BE2C (cell line): ENCODE measurements at places on chromosomes 13 and 19.
A peak's percentile ranks its signal among the peaks of the same experiment; 100 is the strongest.

DNA sequence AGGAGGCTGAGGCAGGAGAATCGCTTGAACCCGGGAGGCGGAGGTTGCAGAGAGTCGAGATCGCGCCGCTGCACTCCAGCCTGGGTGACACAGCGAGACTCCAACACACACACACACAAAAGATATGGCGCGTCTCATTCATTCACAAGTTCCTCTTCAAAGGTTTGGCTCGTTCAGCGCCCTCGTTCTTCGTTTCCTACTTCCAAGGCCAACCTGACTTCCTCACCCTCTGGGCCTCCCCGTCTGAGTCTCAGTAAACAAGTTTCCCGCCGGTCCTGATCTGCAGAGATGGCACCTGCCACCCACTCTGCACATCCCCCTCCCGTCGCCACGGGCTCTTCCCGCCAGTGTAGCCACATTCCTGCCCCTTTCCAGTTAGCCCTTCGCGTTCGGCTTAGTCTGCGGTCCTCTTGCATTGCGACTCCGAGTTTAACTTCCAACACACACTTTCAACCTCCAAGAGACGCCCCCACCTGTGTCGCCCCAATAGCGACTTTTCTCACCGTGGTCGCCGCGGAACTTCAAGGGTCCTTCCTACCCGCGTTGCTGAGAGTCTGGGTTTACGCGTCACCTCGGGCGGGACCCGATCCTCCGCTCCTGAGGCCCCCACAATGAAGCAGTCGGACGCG is 1.3 kb upstream of the BSG start:
- DNase-seq = peak; percentile 41

- no peak for DNase-seq
Observed at GRCh38 chr19:56969156-56969555, 128.6 kb upstream of the PEG3 start.

DNA sequence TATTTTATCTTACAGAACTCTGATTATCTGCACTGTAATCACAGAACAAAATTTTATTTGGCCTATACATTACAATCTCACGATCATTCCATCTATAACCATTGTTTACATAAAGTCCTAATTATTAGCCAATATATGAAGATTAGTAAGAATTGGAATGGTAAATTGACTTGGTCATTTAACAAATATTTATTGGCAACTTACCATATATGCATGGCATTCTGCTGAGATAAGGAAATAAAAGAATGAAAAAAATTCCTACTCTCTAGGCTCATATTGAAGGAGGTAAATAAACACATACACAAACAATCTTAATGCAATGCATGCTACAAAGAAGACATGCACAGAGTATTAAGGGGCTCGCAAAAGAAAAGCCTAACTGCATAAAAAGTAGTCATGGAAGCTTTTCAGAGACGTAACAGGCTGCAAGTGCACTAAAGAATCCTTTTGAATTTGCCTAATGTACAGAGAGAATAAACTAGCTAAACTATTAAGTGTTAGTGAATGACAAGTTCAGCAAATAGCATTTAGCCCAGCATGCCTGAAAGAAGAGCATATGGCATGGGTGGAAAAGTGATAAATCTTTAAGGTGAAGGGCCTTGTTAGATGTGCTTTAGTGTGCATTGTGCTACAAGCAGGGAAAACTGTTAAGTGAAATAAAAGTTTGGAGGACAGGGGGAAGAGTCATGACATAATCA is 1131.1 kb downstream of the PCDH9 start:
- no peak for DNase-seq

DNA sequence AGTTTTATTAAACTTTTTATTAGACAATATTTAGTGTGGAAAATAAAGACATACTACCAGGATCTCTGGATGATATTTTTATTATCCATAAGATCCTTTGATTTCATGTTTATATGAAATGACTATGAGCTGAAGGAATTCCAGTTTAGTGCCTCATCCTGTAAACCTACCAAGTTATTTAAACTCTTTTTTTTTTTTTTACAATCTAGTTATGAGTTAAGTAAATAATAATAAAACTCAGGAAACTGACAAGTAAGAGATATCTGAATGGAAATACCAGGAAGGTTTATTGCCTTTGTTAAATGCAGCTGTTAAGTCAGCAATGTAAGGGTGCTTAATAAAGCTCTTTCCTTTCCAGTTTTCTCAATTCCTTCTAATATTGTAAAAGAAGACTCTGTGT is 53.9 kb downstream of the RXFP2 start:
- DNase-seq = no peak

DNA sequence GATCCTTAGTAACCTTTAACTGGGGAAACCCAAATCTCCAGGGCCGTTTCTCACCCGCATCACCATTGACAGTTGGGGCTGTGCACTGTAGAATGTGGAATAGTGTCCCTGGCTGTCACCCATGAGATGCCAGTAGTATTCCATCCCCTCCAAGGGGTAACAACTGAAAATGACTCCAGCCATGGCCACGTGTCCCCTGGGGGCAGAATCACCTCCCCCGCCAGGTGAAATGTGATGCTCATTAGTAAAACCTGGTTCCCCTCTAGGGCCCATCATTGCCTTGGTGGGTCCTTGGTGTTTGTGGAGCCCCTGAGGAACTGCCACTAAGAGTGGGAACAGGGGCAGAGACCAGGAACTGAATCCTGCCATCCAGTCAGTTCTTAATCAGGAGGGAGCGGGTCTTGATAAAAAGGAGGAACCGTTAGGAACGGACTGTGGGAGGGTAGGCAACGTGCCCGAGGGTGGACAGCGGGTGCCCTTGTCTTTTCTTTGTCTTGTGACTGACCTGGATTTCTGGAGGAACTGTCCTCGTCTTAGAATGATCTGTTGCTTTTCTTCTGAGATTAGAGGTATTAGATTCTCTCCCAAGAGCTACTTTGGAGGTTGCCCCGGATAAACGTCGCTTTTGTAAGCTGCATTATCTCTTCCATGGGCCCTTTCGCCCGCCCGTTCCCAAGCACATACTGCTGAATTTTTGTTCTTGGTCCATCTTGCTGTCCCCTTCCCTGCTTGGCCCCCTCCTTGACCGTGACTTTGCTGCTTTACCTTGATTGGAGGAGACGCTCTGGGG is 3.5 kb downstream of the MYO9B start:
- no peak for DNase-seq

GRCh38 chr13:81394640-81395039 is 1053.7 kb upstream of the SPRY2 start:
- no peak for DNase-seq

DNA sequence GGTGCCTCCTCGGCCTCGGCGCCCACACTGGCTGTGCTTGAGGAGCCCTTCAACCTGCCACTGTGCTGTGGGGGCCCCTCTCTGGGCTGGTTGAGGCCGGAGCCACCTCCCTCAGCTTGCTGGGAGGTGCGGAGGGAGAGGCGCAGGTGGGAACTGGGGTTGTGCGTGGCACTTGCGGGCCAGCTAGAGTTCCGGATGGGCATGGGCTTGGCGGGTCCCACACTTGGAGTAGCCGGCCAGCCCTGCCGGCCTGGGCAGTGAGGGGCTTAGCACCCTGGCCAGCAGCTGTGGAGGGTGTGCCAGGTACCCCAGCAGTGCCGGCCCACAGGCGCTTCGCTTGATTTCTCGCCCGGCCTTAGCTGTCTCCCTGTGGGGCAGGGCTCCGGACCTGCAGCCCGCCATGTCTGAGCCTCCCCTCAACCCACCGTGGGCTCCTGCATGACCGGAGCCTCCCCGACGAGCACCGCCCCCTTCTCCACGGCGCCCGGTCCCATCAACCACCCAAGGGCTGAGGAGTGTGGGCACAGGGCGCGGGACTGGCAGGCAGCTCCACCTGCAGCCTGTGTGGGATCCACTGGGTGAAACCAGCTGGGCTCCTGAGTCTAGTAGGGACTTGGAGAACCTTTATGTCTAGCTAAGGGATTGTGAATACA is 723.8 kb downstream of the DIAPH3 start:
- DNase-seq = no peak

- DNase-seq = peak; percentile 97
Observed at GRCh38 chr19:50330365-50331078, 1.3 kb upstream of the KCNC3 start.

GRCh38 chr13:42477596-42478190 is 96.3 kb upstream of the TNFSF11 start:
- no peak for DNase-seq

GRCh38 chr13:113765564-113765910 is 6.5 kb downstream of the TMEM255B start:
- no peak for DNase-seq

DNA sequence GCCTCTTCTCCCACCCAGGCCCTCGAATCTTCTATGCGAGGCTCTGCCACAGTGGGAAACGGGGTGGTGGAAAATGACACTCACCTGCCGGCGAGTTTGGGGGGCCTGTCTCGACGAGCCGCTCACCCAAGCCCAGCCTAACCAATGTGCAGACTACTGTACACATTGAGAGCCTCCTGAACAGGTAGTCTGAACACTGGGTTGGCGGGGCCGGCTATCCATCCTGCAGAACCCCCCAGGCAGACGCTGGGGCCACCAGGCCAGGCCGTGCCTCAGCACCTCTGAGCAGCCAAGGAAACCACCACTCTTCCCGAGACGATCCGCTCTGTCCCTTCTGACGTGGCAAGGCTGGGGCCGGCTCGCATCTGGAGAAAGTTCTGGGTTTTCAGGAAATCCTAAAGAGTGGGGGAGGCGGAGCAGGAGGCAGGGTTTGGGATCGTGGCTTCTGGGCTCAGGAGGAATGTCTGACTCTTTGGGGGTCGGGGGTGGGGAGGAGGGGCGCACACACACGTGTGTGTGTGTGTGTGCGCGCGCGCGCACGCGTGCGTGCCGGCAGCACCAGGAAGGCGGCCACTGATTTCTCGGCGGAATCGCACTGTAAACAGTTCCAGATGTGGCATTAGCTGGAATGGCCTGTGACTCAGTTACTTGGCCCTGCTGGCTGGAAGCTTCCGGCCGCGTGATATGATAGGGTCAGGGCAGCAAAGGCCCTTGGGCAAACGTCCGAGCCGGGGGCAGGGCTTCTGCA is 18.5 kb downstream of the TMED1 start:
- DNase-seq = peak; percentile 59

DNA sequence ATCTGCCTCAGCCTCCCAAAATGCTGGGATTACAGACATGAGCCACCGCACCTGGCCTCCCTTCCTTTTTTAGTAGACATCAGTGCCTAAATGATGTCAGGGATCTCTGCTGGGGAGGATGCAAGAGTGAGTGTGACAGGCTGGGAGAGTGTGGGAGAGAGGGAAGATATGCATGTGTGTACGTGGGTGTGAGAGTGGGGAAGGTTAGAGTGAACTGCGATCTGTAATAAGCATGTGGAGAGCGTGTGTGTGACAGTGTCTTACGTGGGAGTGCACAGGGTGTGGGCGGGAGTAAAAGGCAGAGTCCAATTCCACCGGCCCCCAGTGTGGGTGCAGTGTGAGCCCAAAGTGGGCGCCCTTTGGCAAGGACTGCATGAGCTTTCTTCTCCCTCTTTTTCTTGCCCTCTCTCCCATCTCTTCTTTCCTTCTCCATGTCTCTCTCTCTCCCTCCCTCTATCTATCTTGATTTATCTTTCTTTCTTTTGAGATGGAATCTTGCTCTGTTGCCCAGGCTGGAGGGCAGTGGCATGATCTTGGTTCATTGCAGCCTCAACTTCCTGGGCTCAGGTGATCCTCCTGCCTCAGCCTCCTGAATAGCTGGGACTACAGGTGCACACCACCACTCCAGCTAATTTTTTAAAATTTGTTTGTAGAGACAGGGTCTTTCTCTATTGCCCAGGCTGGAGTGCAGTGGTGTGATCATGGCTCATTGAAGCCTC is 893 bp upstream of the NPHS1 start:
- DNase-seq = no peak

- no peak for DNase-seq
Observed at GRCh38 chr13:95540888-95541287, 11.6 kb upstream of the CLDN10 start.

GRCh38 chr19:508204-509150 is 1.2 kb downstream of the TPGS1 start:
- no peak for DNase-seq
